ENCODE measurements at places on chromosomes 5 and 9.
A peak's percentile ranks its signal among the peaks of the same experiment; 100 is the strongest.

DNA sequence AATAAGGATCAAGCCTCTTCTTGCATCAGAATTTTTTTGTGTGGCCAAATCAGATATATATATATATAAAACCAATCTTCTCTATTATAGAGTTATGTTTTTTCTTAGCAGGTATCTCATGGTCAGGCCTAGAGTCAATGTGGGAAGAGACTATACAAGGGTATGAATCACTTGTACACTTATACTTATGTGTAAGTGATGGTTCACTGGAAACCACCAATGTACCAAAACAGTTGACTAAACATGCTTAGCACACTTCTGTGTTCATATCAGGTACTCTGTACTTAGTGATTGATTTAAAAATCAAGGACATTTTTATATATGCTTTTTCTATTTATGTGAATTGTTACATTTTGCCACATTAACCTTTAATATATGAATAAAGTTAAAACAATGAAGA is 92.6 kb downstream of the CWC27 start:
- DNase-seq = no peak

DNA sequence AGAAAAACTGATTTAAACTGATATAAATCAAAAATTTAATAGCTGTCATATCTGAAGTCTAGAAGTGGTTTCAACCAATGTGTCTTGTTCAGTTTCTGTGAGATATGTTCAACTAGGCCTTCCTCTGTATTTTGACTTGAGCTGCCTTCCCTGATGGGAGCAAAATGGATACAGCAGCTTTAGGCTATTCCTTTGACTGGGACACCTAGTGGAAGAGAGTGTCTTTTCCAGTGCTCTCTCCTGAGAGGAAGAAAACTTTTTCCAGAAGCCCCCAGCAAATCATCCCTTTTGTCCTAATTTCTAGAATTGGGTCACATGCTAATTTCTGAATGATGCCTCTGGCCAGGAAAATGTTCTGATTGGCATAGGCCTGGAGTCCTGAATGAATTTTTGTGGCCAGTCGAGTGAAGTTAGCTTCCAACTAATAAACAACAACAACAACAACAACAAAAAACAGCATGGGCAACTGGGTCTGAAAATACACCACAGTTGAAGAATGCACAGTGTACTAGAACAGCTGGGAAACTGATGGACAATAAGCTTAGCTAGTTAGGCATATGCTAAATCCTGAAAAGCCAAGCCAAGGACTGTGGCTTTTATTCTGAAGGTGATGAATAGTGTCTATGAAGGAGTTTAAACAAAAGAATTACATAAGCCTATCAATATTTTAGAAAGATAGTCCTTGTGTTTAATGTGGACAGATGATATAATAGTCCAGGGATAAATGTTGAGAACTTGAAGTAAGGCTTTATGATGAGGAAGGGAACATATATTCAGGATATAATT is 125.7 kb downstream of the FBN2 start:
- no peak for DNase-seq

DNA sequence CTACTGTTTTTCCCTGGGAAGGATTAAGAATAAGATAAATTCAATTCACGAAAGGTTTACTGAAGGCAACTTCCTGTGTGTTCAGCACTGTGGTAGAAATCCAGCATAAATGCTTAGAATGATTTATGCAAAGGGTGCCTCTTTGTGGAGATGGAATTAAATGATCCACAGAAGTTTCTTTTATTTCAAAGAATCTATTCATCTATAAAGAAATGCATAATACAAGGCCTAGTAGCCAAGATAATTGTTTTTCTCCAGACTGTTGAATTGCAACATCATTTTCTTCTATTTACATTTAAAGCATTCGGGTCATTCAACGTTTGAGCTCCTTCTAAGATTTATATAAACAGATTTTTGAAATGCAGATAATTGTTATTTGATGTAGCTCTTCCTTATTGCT is 138.8 kb upstream of the NFIL3 start:
- DNase-seq = no peak

- no peak for DNase-seq
Measured at GRCh38 chr5:132387640-132388117, 18.2 kb downstream of the SLC22A5 start.

- DNase-seq = no peak
Measured at GRCh38 chr5:113112435-113112834, 135.8 kb downstream of the DCP2 start.

- peak; percentile 4 for DNase-seq
Measured at GRCh38 chr5:78509145-78509865, 139.3 kb downstream of the LHFPL2 start.

GRCh38 chr9:69865986-69866385 is 45.4 kb downstream of the CFAP95 start:
- no peak for DNase-seq

GRCh38 chr9:28435456-28435855 is 862.2 kb upstream of the C9orf72 start:
- DNase-seq = no peak

DNA sequence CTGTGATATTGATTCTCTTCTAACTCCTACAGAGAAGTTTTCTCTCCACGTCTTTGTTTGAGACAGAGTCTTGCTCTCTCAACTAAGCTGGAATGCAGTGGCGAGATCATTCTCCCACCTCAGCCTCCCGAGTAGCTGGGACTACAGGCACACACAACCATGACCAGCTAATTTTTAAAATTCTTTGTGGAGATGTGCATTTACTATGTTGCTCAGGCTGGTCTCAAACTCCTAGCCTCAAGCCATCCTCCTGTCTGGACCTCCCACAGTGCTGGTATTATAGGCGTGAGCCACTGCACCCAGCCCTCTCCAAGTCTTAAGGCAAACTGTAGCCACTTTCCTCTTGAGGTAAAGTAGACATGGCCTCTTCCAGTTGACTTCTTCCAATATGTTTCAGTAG is 72.2 kb downstream of the SNX18 start:
- DNase-seq = no peak

- no peak for DNase-seq
Measured at GRCh38 chr9:124934290-124934689, 6.6 kb downstream of the GOLGA1 start.

- no peak for DNase-seq
Measured at GRCh38 chr5:151243564-151243963, 9.4 kb upstream of the GM2A start.

GRCh38 chr9:76459694-76460635 is 983 bp downstream of the GCNT1 start:
- no peak for DNase-seq

DNA sequence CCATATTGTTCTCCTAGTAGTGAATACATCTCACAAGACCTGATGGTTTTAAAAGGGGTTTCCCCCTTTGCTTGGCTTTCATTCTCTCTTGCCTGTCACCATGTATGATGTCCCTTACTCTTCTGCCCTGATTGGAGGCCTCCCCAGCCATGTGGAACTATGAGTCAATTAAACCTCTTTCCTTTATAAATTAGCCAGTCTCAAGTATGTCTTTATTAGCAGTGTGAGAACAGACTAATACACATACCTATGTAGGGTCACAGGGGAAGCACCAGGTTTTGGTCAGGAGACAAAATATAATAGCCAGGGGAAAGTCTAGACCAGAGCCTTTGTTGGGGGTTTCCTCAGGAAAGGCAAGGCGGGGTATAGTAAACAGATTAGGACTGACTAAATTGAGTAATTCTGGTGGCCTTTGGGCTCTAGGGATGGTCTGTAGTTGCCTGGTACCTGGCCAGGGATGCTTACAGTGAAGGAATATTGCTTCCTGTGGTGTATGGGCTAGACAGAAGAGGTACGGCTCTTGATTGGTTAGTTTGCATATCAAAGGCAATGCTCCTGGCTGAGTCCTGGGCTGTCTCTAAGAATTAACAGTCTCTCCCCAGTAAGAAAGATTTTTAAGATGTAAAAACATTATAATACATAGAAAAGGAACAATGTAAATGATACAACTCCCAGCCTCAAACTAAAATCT is 254.5 kb downstream of the ELAVL2 start:
- DNase-seq = no peak

- no peak for DNase-seq
Measured at GRCh38 chr5:83899326-83899970, 178.8 kb upstream of the HAPLN1 start.

DNA sequence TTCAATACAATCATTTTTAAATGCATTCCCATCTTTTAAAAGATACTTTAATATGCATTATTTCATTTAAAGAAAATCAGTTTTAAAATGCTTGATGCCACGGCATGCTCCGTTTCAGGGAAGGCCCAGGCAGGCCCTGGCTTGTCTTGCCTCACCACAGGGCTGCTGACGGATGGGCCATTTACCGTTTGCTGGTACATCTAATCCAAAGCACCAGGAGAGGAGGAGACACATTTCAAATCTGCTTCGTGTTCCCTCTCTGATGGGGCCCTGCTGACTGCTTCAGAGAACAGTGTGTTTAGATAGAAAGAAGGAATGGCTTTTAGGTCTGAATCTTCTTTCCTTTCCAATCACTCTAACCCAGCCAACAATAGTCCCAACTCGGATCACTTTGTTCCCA is 185.2 kb downstream of the DCP2 start:
- DNase-seq = no peak
